Stimulated activated CD8-positive, alpha-beta memory T cell treated with anti-CD3 and anti-CD28 coated beads, Interleukin-4, amount 100 ng/mL, for 1 hour (primary cell): ENCODE measurements at places on chromosomes 1 and 21.

- no peak for DNase-seq
Observed at GRCh38 chr1:93907718-93908117, 1.5 kb downstream of the GCLM start.

DNA sequence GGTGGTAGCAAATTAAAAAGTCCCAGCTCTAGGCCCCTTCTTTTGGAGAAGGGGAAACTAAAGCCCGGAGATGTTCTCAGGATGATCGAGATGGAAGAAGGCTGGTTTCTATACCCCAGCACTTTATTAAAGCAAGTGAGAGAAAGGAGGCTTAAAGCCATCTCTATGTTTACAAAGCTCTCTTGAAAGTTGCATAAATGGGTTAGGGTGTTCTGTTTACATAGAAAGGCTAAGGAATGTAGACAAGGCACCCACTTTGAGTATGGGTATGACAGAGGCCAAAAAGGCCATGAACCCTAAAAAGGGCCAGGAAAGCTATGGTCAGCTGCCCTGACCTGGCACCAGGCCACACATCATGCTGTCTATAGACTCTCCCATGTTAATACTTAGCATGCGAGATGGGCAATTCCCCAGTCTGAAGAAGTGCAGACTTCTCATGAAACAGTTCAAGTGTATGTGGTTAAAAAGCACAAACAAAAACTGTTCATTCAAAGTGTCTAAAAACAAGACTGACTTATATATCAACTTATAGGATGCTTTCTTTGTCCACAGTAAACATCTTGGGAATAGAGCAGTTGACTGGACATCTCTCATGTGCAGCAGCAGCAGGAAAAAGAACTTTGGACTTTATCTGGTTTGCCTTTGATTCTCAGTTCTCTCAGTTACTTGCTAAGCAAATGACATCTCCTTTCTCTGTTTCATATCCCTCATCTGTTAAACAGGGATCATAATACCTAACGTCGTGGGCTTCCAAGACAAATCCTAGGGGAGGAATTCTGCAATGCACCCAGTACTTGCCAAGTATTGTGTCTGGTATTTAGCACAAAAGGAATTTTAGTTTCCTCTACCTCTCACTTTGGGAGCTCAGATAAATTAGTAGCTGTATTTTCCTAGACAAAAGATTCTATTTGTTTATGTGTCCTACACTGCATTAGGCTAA is 521.6 kb downstream of the PLPP3 start:
- DNase-seq: no peak

- no peak for DNase-seq
Observed at GRCh38 chr21:35525443-35525842, 476.3 kb upstream of the RUNX1 start.

DNA sequence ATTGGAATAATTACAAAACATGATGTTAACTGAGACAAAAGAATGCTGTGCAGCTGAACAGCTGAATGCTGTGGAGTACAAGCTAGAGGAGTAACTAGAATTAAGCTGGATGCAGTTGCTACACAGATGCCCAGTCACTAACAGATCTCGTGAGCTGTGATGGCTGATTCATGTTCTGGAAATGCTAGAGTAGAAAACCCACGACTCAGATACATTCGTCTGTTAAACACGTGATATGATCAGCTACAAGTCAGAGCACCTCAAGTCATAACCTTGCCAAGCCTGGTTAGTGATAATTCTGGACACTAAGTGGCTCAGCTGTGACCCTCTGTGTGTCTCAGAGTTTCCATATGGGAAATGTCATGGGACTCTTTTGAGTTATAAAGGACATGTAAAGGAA is 89.7 kb upstream of the ESRRG start:
- DNase-seq: no peak

GRCh38 chr1:10655002-10655401 is 141.4 kb downstream of the CASZ1 start:
- no peak for DNase-seq

DNA sequence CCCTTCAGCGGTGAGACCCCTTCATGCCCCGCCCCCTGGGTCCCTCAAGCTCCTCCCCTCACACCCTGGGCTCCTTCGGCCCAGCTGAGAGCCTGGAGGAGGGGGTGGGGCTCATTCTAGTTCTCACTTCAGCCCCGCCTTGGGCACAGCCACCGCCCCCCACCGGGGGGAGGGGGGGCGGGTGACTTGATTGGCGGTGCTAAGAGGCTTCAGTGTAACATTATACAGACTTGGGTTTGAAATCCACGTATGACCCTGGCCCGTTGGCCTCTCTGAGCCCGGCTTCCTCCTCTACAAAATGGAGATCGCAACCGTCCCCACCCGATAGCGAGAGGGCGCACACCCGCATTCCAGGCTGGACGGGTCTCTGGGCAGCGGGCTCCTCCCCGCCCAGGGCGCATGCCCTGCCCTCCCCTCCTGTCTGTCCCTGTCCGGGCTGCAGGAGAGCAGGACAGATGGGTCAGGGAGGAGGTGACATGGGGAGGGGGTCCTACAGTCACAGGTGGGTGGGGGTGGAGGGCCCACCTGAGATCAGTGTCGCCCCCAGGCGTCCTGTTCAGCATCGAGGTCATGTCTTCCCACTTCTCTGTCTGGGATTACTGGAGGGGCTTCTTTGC is 5.1 kb downstream of the CLCNKB start:
- DNase-seq: no peak

GRCh38 chr1:190029441-190029840 is 448.2 kb downstream of the BRINP3 start:
- DNase-seq: no peak
